NB4 (cell line): ENCODE measurements at places on chromosomes 13 and 19.
A peak's percentile ranks its signal among the peaks of the same experiment; 100 is the strongest.

- DNase-seq = peak; percentile 59
Measured at GRCh38 chr13:113207890-113208420, 514 bp downstream of the PCID2 start.

GRCh38 chr19:45340232-45340898 lies at the start of gene KLC3:
Gene KLC3 (plus strand): TSS chr19:45340750. CDS start chr19:45345542, 4,792 bp downstream.
- DNase-seq = no peak

DNA sequence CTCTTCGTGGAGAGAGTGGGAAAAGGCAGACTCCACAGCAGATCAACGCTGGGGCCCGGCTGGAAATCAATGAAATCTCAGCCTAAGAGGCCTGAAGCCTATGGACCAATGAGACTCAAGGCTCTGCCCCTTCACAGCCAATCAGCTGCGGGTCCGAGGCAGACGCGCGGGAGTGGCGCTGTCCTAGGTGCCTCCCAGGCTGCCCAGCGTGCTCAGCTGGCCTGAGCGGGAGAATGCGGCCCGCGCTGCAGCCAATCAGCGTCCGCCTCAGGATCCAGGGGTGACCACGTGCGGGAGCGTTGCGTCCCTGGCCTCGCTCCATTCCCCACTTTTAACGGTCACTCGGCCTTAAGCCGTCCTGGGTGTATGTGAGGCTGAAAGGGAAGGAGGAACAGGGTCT lies at the start of gene ZBTB32:
ZBTB32 (plus strand) TSS at position 341 of the 400 bp plus-strand sequence. CDS start 10,069 bp downstream, outside the sequence.
- peak; percentile 72 for DNase-seq

- DNase-seq = no peak
Measured at GRCh38 chr13:31074756-31075155, 86.9 kb downstream of the HSPH1 start.

- DNase-seq = peak; percentile 76
Measured at GRCh38 chr13:50810998-50811397, 32.5 kb downstream of the DLEU7 start.

DNA sequence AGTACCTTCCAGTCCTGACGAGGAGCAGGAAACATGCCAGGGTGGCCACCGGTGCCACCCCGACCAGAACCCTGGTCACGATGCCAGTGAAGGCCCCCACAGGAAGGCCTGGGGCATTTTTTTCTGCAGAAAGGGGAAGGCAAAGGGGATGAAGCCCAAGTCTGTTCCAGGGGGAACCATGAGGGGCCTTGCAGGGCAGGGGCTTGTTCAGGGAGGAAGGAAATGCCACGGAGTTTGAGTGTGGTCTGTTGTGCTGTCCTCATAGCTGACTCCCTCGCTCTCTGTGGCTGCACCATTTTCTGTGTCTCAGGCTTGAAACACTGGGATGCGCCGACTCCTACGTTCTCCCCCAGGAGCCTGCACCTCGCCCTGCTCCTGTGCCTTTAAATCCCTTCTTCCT lies 27.5 kb upstream of the CEACAM1 start:
- peak; percentile 39 for DNase-seq

GRCh38 chr19:5507065-5507909 lies 52.1 kb downstream of the ZNRF4 start:
- no peak for DNase-seq

DNA sequence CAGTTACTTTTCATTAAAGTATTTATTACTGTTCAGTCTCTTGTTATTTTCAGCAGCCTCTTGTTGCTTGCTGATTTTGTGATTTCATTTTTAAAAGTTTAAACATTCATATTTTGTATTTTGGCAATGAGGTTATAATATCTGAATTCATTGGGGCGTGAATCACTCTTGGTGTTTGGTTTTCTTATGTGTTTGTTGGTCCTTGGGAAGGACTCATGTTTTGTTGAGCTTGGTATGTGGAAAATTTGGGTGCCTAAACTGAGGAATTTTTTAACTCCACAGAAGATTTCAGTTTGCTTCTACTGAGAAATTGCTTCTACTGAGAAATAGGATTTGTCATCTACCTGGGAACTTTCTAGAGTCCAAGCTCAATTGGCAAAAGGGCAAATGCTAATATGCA lies 38.2 kb downstream of the PDS5B start:
- no peak for DNase-seq

- DNase-seq = no peak
Measured at GRCh38 chr19:16373532-16373931, 48.9 kb downstream of the KLF2 start.

DNA sequence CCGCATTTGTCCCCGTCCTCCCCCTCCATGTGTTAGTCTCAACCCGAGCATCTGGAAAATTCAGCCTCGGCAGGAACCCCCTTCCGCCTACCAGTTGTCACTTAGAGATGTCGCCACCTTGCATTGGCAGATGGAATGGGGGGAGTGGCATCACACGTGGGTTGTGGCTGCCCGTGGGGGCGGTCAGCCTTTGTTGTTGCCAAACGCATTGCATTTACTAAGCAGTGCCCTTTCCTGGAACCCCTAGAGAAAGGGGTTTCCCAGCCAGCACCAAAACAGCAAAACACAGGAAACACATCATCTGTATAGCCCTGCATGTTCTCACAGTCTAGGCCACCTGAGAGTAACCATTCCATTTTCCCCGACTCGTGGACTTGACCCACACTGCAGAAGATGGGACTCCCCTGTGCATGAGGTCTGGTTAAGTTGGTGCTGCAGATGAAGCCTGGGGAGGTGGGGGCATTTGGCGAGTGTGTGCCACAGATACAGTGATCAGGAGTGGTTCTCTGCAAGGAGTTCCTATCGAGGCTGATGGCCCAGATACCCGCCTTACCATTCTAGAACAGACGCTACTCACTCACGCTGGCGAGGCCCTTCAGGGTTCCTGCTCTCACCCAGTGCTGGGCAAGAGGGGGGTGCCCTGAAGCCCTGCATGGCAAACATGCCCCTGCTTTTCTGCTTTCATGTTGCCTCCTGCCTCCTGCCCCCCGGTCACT lies 38.3 kb downstream of the TMED1 start:
- DNase-seq = peak; percentile 20

- DNase-seq = peak; percentile 88
Measured at GRCh38 chr13:114067381-114067885, 65.0 kb downstream of the RASA3 start.

DNA sequence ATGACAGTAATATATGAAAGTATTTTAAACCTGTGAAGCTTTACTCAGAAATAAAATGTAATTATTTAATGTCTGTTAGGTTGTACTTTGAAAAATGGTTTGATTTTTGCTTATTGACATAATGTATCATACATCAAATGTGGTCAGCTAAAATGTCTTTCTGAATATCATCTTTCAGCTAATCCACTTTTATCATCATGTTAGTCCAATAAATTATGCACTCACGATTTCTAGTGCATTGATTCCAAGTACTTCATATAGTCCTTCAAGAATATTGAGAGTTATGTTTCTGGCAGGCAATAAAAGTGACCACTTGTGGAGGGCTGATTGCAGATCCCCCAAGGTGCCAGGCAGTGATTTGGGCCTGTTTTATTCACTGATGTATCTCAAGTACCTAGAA lies 1204.1 kb downstream of the OLFM4 start:
- DNase-seq = no peak

- DNase-seq = peak; percentile 92
Measured at GRCh38 chr13:77779552-77780272, 82.2 kb downstream of the SLAIN1 start.

DNA sequence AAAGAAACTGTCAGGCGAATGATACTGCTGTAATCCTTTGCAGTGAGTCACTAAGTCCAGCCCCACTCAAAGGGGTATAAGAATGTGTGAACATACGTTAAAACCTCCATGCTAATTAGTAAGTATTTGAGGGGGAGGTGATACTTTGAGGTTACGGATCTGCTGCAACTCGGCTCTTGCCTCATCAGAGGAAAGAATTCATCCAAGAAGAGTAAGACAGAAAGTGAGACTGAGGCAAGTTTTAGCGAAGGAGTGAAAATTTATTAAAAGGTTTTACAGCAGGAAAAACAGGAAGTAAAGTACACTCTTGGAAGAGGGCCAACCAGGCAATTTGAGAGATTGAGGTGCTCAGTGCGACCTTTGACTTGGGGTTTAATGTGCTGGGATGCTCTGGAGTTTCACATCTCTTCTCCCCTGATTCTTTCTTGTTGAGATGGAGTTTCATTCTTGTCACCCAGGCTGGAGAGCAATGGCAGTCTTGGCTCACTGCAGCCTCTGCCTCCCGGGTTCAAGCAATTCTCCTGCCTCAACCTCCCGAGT lies 9.8 kb downstream of the CLEC4M start:
- DNase-seq = peak; percentile 96

DNA sequence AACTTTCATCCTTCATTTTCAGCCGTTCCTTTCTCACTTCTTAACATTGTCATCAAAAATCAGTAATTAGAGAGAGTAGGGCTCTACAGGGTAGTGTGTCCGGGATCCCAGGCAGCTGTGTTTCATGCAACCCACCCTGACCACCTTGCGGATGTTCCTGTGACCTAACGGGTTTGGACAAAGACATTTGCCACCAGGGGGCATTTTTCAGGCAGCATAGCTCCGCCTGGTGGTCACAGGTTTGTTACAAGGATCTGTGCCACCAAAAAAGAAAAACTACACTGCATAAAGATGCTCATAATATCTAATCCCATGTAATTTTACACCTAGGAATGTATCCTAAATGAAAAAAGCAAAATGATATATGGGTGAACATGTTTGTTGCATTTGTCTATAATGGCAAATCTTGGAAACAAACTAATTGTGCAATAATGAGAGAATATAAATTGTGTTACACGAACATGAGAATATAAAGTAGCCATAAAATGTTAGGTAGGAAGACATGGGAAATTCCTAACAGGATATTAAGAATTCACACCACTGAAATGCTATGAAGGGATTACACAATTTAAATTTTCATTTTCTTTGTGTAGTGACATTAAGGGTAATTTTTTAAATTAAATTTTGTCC lies 123.0 kb downstream of the SLC7A1 start:
- DNase-seq = peak; percentile 81

DNA sequence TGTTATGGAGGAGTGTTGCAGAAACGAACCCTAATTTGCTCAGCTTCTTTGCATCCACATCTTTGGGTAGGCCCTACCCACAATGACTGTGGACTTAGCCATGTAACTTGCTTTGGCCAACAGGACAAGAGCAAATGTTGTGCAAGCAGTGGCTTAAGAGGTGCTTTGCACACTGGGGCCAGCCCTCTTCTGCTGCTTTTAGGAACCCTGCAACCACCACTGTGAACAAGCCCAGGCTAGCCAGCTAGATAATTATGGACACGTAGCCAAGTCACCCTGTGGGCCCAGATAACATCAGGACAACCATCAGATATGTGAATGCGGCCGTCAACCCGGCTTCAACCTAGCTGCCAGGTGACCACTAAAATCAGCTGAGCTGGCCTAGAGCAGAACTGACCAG lies 17.1 kb downstream of the C19orf47 start:
- no peak for DNase-seq

DNA sequence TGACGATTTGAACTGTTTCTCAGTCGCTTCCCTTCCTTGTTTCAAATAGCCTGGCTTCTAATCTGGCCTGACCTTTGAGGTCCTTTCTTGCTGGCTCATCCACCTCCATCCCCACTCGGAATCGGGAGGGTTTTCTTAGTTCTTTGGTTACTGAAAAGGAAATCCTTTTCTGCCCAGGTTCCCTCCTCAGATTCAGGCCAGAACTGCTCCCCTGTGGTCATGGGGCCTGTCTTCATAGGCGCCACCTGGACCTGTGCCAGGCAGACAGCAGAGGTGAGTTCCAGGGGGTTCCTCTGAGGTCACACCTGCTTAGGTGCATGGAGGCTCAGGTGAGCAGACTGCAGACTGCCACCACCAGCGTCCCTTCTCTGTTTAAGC lies 62.4 kb downstream of the AKAP11 start:
- no peak for DNase-seq

DNA sequence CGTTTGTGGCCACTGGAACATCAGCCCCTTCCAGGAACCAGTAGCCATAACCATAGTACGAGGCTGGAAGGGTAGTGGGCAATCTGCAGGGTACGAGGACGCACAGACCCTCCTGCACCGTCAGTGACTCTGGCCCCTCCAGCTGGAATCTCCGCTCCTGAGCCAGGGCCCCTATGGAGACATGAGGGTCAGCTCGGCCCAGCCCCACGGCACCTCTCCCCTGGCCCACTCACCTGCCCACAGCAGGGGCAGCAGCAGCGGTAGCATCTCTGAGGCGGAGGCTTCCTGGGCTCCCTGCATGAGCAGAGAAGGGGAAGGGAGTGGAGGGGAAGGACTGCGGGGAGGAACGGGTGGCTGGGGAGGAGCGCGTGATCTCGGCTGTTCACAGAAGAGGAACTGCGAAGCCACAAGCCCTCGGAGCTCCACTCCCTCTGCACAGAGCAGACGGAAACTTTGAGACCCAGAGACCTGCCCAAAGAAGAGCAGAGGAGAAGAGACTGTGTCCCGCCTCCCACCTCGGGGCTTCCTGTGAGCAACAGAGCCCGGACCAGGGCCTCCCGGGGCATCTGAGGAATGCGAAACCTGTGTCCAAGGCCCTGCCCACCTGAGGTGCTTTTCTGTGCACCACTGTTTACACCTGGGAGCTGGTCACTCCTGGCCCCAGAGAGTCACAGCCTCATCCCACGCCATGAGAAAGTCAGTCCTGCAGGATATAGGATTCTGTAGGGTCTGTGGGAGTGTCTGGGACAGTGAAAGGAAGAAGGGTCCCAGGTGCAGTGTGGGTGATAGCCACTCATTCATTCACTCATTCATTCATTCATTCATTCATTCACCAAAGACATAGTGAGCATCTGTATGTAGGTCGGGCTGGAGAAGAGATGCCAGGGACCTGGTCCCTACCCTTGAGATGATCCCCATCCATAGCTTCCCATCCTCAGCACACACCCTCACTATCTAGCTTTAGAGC lies at the start of gene SIGLEC6:
SIGLEC6 (minus strand) TSS at position 322 of the 967 bp plus-strand sequence; CDS start at position 300, 22 bp downstream.
- DNase-seq = peak; percentile 94

DNA sequence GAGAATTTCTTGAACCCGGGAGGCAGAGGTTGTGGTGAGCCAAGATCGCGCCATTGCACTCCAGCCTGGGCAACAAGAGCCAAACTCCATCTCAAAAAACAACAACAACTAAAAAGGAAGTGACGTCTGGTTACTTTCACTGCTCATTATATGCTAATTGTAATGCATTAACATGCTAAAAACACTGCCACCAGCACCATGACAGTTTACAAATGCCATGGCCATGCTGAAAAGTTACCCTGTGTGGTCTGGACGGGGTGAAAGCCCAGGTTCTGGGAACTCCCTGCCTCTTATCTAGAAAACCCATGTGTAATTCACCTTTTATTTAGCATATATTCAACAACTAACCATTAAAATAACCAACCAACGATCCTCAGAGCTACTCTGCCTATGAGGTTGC lies 28.1 kb downstream of the CPT1C start:
- no peak for DNase-seq

GRCh38 chr19:46226438-46226973 lies 3.0 kb upstream of the IGFL1 start:
- DNase-seq = no peak
